ENCODE measurements at places on chromosomes 12 and 14. TPM values are rescaled to one million over a fixed set of nuclear protein-coding genes. Genes with fewer than 3 reads are reported as not detected.

Gene APOF
- not detected for total RNA-seq

GRCh38 chr12:2139651-2140050 lies 86.9 kb downstream of the CACNA1C start:
- no peak for DNase-seq

Gene KERA
- not detected for total RNA-seq

Gene KCNH3
- 5.9 TPM for total RNA-seq

DNA sequence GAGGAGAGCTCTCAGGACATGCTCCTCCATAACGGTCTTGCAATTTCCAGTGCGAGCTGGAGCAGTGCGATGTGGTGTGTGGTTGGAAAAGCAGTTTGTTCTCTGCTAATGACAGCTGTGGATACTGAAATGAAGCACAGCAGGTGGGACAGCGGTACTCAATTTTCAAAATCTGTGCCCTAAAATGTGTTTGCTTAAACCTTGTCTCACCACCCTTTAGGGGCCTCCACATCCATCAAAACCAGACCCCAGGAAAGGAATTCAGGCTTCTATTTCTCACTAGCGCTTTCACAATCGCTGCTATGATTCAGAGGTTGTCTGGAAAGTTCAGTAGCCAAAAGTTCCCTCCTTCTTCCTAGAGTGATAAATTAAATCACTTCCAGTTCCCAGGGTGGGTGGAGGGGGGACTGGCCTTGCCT lies 440.8 kb downstream of the EGLN3 start:
- no peak for DNase-seq

DNA sequence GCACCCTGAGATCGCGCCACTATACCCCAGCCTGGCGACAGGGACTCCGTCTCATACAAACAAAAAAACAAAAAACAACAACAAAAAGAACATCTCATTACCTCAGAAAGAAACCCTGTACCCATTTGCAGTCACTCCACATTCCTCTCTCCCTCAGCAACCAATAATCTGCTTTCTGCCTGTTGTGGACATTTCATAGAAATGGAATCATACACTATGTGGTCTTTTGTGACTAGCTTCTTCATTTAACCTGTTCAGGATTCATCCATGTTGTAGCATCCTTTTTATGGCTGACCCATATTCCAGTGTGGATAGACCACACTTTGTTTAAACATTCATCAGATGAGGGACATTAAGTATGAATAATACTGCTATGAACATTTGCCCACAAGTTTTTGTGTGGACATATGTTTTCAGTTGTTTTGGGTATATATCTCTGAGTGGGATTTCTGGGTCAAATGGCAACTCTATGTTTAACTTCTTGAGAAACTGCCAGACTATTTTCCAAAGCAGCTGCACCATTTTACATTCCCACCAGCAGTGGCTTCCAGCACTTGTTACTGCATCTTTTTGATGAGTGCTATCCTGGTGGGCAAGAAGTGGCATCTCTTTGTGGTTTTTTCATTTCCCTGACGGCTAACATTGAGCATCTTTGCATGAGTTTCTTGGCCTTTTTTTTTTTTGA lies 5.9 kb upstream of the RCOR1 start:
- no peak for DNase-seq

- DNase-seq, result no peak
These were observed 32.7 kb upstream of the NAP1L1 start for GRCh38 chr12:76117067-76117691.

Gene RIMBP2
- 20.5 TPM for total RNA-seq

GRCh38 chr12:11767029-11767724 lies 117.7 kb downstream of the ETV6 start:
- no peak for DNase-seq

Gene FIGNL2
- 107 TPM for total RNA-seq

Gene ACVRL1
- 0.39 TPM for total RNA-seq

DNA sequence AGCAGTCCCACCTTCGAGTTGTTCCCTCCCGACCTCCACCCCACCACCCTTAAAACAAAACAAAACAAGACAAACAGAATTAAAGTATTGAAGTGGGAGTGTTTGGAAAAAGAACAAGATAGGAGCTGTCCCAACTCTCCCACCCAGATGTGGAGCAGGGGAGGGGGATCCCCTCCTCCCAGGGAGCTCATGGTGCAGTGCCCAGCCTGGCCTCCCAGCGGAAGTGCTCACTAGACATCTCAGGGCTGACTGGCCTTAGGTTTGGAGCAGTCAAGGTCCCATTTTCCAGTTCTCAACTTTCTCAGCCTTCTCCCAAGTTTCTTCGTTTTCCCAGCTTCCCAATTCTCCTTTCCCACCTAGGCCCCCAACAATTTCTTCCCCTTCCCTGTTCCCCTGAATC lies 2.9 kb downstream of the SP7 start:
- DNase-seq, result no peak

GRCh38 chr12:99093166-99093565 lies 448.1 kb downstream of the APAF1 start:
- DNase-seq, result no peak

- no peak for DNase-seq
These were observed 403.3 kb upstream of the ATP2B1 start for GRCh38 chr12:90111791-90112580.

Gene ISM2
- total RNA-seq, result not detected

Gene FGD6
- 42.1 TPM for total RNA-seq

Gene CPNE6
- 0.44 TPM for total RNA-seq

Gene NCKAP5L
- total RNA-seq, result 64.3 TPM

- DNase-seq, result no peak
These were observed 90.2 kb downstream of the LIN7A start for GRCh38 chr12:80847575-80847974.

Gene ZC2HC1C
- 3.2 TPM for total RNA-seq

DNA sequence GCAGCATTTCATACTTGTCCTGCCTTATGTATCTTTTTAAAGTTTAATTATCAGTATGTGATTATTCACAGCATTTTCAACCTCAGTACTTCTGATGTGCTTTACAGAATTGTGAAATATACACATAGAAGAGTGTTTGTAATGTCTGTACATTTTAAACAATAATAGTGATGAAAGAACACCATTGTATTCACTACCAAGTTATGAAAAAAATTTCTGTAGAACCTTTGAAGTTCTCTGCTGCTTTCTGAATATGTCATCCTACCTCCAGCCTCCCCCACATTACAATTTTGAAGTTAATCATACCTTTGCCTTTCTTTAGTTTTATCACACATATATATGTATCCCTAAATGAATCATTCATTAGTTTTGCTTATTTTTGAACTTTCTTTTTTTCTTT lies 24.8 kb downstream of the FRMD6 start:
- no peak for DNase-seq

DNA sequence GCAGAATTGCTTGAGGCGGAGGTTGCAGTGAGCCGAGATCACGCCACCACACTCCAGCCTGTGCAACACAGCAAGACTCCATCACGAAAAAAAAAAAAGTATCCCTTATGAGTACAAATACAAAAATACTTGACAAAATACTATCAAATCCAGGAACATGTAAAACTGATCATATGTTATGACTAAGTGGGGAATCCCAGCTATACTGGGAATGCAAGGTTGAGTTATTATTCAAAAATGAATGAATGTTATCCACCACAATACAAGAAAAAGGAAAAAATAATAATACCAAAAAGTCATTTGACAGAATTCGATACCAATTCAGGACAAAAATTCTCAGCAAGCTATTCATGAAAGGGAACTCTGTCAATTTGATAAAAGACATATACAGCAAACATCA lies 32.6 kb downstream of the MOK start:
- DNase-seq, result no peak

- DNase-seq, result no peak
These were observed 12.9 kb downstream of the BRI3BP start for GRCh38 chr12:125006365-125006764.

DNA sequence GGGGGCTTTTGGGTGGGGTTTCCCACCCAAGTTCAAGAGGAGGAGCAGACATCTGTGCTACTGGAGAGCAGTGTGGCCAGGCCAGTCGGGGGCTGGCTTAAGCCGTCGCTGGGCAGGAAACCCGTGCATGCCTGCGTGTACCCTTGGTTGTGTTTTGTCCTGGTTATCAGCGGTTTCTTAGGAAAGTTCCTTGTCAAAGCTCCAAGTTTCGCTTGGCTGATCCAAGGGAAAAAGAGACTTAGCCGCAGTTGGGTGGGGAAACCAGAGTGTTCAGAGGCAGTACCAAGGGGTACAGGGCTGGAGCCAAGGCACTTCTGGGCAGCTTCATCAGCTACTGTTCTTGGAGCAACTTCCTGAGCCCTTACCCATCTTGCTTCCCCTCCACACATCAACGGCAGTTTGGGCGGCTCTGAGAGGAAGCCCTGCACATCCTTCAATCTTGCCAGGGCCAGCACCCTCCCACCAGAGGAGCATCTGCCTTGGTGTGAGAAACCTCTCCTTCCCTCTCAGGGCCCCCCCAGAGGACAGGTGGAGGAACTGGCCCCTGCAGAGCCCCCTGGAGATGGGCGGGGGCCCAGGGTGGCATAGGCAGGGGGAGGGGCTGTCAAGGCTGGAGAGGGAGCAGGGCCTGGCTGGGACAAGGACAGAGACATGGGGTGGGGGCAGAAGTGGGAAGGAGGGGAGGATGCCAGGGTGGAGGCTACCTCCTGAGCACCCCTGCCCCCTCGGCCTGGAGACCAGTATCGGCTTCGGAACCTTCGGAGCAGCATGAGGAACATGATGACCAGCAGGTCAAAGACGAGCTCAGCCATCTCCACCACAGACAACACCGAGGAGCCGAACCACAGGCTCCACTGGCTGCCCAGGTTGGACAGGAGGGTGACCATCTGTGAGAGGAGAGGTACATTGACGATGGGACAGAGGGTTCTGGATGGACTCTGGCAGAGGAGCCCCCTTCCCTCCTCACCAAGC lies 5.8 kb upstream of the TNFRSF1A start:
- DNase-seq, result no peak

DNA sequence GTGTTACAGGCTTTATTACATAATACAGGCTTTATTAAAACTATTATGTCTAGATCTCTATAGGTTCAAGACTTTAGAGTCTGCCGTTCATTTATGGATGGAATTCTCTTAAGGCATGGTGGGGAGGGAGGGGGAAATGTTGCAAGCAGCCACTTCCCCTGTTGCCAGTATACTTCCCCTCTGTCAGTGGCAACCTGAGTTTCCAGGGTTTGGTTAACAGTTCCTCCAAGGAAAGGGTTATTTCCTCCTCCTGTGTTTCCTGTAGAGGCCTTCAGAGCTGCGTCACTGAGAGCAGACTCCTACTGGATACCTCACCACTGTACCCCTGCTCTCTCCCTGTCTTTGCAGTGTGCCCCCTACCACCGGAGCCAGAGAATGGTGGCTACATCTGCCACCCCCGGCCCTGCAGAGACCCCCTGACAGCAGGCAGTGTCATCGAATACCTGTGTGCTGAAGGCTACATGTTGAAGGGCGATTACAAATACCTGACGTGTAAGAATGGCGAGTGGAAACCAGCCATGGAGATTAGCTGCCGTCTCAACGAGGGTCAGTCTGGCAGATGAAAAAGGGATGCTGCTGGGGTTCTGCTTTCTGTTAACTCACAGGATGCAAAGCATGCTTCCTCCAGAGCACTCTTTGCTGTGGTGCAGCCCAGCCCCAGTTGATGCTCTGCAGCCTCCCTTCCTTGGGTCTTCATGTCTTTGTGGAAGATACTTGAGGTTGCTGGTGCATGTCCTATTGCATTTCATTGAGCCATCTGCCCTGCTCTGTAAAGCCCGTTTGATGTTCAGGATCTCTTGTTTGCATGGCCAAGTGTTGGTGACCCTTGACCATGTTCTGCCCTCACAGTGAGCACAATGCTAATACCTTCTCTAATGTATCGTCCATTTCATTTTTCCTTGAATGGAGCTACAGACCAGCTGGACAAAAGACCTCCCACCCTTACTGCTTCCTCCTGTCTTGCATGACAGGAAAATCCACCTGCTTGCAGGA lies 63.6 kb upstream of the SRSF5 start:
- DNase-seq, result no peak

- DNase-seq, result peak; percentile 42
These were observed 350.8 kb upstream of the STXBP6 start for GRCh38 chr14:25400607-25401206.

- no peak for DNase-seq
These were observed 2.8 kb downstream of the ARHGEF40 start for GRCh38 chr14:21072781-21073339.

Gene RNASE1
- total RNA-seq, result not detected

GRCh38 chr14:90715993-90716392 lies 100.2 kb downstream of the TTC7B start:
- no peak for DNase-seq

DNA sequence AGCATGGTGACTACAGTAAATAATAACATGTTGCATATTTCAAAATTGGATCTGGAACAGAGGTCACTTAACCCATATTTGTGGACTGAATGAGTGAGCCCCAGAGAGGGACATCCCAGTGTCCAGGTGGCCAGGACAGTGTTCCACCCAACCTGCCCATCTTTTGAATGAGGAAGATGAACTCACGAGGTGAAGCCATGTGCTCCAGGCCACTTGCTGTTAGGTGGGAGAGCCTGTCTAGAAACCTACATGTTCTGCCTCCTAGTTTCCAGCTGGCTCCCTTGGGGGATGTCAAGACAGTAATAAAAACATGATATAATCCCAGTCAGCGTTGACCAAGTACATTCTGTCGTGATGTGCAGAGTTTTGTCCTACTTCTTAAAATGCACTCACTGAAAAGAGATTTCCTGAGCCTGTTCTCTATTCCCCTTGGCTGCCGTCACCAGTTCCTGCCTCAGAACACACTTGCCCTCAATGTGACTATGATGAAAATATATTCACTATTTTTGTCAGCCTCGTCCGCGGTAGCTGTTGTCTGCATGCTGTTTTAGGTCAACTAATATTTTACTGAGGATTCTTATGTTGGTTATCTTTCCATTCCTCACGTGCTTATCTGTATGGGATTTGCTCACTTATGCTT lies 25.7 kb downstream of the TSPAN9 start:
- DNase-seq, result no peak

GRCh38 chr14:76706811-76707210 lies 54.5 kb upstream of the VASH1 start:
- DNase-seq, result no peak

GRCh38 chr14:54776361-54777001 lies 126.1 kb downstream of the GCH1 start:
- no peak for DNase-seq

- DNase-seq, result no peak
These were observed 89.5 kb upstream of the ANO2 start for GRCh38 chr12:6034596-6034995.

DNA sequence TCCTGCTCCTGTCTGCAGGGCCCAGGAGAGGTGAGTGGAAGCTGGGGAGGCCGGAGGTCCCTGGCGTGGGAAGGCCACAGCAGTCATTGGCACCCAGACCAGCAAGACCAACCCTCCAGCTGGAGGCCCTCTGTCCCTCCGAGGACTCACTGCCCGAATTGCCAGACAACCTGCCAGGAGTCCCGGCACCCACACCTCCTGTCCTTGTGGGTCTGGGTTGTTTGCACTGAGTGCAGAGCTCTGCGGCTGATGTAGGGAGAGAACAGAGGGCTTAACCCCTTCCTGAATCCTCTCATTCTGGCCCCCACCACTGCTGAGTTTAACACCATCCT lies 204.9 kb downstream of the KIF26A start:
- DNase-seq, result no peak

GRCh38 chr12:43111608-43112007 lies 440.4 kb downstream of the ADAMTS20 start:
- no peak for DNase-seq

GRCh38 chr14:61520576-61520975 lies 174.7 kb upstream of the HIF1A start:
- no peak for DNase-seq

Gene C3AR1
- not detected for total RNA-seq

- DNase-seq, result no peak
These were observed 383.4 kb downstream of the VRK1 start for GRCh38 chr14:97180304-97181200.
